ENCODE measurements at places on chromosomes 5 and 9. TPM values are rescaled to one million over a fixed set of nuclear protein-coding genes. Genes with fewer than 3 reads are reported as not detected.

IFNA1 gene
- total RNA-seq = not detected

CD274 gene
- total RNA-seq = 3.8 TPM

OMD gene
- total RNA-seq = 36.4 TPM

CCNJL gene
- total RNA-seq = 3.5 TPM

SLC1A3 gene
- 23.5 TPM for total RNA-seq

PPP2R2B gene
- 27.3 TPM for total RNA-seq

SPINK13 gene
- total RNA-seq = not detected

KIAA0825 gene
- total RNA-seq = 3.7 TPM

CHSY3 gene
- total RNA-seq = 32.5 TPM

LMX1B gene
- 1.6 TPM for total RNA-seq

SLC12A2 gene
- total RNA-seq = 14.3 TPM

PCDHGB4 gene
- total RNA-seq = 10.1 TPM

OTP gene
- not detected for total RNA-seq

GLRA1 gene
- not detected for total RNA-seq

ARL14EPL gene
- total RNA-seq = not detected

TAF1L gene
- total RNA-seq = 0.06 TPM

NEUROG1 gene
- total RNA-seq = not detected

PROB1 gene
- total RNA-seq = 2.0 TPM

PPP3R2 gene
- not detected for total RNA-seq

ADRB2 gene
- 2.2 TPM for total RNA-seq

PKD2L2 gene
- not detected for total RNA-seq

C5orf52 gene
- not detected for total RNA-seq

BASP1 gene
- 45.6 TPM for total RNA-seq

GABRG2 gene
- total RNA-seq = not detected

DDX46 gene
- 53.7 TPM for total RNA-seq

PCDHGA3 gene
- total RNA-seq = 7.4 TPM

LHX3 gene
- not detected for total RNA-seq

PCDHB4 gene
- total RNA-seq = 6.2 TPM

KIF12 gene
- total RNA-seq = not detected

ZMYND19 gene
- total RNA-seq = 10.3 TPM

ADAMTSL2 gene
- total RNA-seq = 20.9 TPM

EFNA5 gene
- 11.5 TPM for total RNA-seq

MPDZ gene
- 113 TPM for total RNA-seq

CDX1 gene
- total RNA-seq = not detected

PLAC8L1 gene
- total RNA-seq = not detected

ZNF366 gene
- 5.8 TPM for total RNA-seq

SH3TC2 gene
- 1.1 TPM for total RNA-seq
